GM03348 (cell line): ENCODE measurements at places on chromosomes 6 and 20.

GRCh38 chr6:92341201-92341600, 1078.2 kb downstream of the EPHA7 start:
- no peak for DNase-seq

DNA sequence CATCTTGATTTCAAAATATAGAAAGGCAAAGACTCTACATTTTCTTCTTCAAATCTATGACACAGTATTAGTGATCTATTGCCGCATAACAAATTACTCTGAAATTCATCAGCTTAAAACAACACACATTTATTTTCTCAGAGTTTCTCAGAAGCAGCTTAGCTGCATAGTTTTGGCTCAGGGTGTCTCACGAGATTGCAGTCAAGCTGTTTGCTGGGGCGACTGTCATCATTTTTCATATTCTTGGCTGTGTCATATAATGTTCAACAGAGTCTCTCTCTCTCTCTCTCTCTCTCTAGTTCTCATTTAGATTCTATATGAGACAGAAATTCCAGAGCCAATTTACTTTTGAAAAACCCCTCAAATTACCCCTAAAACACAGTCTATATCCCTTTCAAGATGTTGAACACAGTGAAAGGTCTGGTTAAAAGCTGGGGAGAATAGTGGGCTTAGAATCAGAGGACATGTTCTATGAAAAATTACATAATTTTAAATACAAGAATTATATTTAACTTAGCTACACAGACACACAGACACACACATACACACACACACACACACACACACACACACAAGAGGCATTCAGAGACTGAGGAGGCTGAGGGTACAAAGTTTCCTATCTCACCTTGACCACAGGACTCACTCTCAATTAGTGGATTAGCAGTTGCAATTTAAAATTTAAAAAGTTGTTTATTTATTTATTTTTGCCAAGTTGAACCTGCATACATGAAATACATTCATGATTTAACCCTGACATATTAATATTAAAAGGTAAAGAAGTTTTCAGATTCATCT, 86.7 kb downstream of the MKKS start:
- no peak for DNase-seq

GRCh38 chr20:32433311-32434021, 75.3 kb downstream of the ASXL1 start:
- DNase-seq: no peak

DNA sequence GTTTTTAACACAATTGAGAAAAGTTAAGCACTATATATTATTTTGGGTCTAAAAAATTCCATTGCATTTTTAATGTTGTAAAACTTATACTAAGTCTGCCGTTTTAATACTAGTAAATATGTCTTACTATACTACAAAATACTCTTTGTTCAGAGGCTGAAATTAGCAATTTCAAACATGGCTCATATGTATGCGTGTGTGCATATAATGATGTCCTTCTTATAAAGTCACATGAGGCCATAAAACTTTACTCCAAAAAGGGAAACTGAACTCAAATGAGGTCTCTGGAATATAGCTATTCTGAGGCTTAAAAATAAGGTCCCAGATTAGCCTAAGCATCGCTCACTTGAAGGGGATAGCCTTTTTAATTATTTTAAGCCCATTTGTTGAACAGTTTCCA, 224.0 kb downstream of the MYLK4 start:
- DNase-seq: no peak

GRCh38 chr20:57212534-57213276, 53.7 kb downstream of the BMP7 start:
- peak; percentile 92 for DNase-seq

GRCh38 chr6:35128496-35128895, 12.6 kb downstream of the TCP11 start:
- DNase-seq: no peak

- DNase-seq: no peak
Measured at GRCh38 chr6:5771759-5772390, 234.8 kb downstream of the NRN1 start.

DNA sequence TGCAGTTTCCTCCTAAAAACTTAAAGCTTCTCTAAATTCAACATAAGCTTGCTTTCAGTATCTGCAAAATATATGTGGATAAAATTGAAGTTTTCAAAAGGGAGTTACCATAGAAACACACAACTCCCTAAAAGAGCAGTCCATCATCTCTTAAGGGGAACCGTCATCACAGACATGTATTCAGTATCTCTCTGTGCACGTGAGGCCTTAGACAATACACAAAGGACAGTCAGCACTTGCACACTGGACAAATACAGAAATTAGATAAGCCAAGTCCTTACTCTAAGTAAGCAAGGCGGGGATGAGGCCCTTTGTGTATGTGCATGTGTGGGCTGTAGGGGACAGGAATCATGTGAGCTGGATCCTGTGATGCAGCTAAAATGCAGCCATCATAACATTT, 136.6 kb downstream of the BACH2 start:
- no peak for DNase-seq

- DNase-seq: no peak
Measured at GRCh38 chr6:168713839-168714238, 272.9 kb downstream of the SMOC2 start.

DNA sequence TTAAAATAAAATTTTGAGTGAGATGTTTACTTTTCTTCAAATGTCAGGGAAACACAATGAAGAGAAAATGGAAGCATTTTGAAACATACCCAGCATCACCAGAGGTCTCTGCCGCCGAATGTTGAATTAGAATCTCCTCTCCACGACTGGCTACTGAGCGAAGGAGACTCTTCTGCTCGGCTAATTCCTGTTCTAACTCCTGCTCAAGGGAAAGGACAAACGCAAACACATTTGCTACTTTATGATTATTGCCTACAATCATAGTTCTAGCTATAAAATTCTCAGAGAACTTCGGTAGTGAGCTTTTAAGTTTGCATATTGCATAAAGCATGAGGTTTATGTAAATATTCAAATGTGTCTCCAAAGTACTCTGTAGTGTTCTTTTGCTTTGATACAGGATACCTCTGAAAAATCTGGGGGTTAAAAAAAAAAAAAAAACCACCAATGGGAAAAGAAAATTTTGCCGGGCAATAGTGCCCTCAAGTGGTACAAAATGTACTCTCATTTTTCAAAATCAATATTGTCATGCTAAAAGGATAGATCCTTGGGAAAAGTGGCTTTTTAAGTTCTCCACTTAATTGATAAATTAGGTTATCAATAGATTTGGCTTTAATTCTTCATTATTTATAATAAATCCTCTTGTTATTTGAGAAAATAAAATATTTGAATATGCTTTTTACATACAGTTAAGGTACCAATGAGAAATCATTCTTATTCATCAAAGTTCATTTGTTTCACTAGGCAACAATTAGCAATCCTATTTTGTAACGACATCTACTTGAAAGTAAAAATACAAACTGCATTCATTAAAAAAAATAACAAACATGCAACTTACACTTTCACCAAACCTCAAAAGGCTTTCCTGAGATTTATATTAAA, 369.0 kb downstream of the SYNE1 start:
- DNase-seq: peak; percentile 20
